DND-41 (cell line): ENCODE measurements at places on chromosomes 3 and 15.

GRCh38 chr3:49725906-49726681 lies 2.3 kb upstream of the GMPPB start:
- peaks cover 32% of the 10 kb centered on the region for H3K4me1 ChIP-seq
- peaks cover 56% of the 10 kb centered on the region for H3K36me3 ChIP-seq
- peak; percentile 3 for DNase-seq
- H3K27me3 ChIP-seq, result no peaks in the 10 kb centered on the region
- H3K4me3 ChIP-seq, result no peak overlapping the region

DNA sequence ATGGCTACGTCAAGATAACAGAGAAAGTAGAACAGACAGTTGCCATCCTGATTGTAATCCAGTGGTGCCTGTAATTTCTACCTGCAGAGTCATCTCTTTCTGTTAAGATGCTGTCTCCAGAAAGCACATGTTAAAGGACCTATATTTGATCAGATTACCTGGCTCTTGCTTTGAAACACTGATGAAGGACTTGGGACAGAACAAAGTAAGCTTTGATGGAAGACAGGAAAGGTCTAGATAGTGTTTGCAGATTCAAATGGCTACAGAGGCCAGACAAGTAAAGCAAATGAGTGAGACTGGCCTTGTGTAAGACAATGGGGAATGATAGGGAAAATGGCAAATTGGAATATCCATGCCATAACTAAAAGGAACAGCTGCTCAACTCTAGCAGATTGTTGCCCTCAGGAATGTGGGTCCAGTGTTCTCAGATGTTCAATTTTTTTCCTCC lies 1.8 kb upstream of the GSK3B start:
- no peak for DNase-seq
- 0 out of 2 replicates have a peak, but pooled peaks cover 3% of the 10 kb centered on the region for H3K36me3 ChIP-seq
- H3K27me3 ChIP-seq, result no peaks in the 10 kb centered on the region
- peak overlapping the region; percentile 95 for H3K27ac ChIP-seq

DNA sequence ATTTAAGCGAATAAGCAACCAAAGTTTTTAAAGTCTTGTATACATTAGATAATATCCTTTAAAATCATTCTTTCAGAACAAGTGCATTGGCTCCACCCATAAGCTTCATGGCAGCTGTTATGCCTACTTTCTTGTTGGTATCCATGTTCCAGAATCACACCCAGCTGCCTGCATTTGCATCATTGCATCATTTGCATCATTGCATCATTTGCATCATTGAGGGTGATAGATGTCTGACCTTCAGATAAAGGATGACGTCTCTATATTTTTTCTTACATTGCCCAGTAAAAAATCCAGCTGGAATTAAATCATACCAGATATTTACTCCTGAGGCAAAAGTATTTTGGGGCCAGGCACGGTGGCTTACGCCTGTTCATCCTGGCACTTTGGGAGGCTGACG lies 42.3 kb downstream of the SLC12A1 start:
- H3K27ac ChIP-seq, result no peak overlapping the region
- no peaks in the 10 kb centered on the region for H3K36me3 ChIP-seq
- no peak for DNase-seq

DNA sequence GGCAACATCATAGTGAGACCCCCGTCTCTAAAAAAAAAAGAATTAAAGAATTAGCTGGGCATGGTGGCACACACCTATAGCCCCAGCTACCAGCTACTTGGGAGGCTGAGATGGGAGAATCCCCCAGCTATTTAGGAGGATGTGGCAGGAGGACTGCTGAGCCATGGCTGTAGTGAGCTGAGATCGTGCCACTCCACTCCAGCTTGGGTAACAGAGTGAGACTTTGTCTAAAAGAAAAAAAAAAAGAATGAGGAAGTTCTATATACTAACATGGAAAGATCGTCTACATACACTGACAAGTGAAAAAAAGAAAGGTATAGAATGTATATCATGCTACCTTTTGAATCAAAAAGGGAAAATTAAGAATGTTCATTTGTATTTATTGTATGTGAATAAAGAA lies 83.9 kb upstream of the CDAN1 start:
- H3K4me1 ChIP-seq, result no peaks in the 10 kb centered on the region
- H3K36me3 ChIP-seq, result no peaks in the 10 kb centered on the region; the same call in 1 of the 2 replicates
- no peak overlapping the region for H3K27ac ChIP-seq
- no peaks in the 10 kb centered on the region for H3K27me3 ChIP-seq

GRCh38 chr3:152899306-152899705 lies 64.4 kb downstream of the P2RY1 start:
- H3K36me3 ChIP-seq, result no peaks in the 10 kb centered on the region
- H3K27ac ChIP-seq, result no peak overlapping the region
- no peak overlapping the region for H3K4me3 ChIP-seq
- no peaks in the 10 kb centered on the region for H3K4me1 ChIP-seq
- H3K27me3 ChIP-seq, result no peaks in the 10 kb centered on the region

DNA sequence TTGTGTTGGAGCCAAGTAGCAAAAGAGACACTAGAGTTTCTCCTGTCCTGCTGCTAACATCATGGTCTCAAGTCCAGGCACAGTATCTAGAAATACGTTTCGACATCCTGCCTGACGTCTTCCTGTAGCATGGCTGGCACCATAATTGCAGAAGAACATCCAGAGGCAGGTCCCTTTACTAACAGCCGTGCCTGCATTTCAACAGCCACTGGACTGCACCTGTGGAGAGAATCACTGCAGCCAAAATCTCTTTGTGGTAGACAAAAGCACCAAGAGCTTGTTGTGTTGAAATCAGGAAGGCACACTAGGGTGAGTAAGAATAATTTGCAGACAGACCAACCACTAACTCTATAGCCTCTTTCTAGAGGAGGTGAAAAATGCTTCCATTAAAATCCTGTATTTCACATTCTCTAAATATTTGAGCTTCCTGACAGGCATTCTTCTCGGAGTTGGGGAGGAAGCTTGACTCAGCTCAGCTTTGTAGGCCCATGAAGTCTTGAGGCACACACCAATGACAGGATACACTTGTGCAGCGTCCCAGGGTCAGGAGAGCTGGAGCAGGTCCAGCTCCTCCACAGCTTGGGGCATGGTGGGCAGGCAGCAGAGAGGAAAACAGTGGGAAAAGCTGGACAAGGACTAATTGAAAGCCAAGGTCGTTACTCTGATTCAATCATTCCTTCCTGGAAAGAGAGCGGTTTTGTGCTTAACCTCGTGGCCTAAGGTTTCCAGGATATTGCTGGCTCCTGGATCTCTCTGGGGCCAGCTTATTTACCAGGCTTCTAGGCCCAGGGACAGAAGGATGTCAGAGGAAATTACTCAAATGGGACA lies 244.9 kb downstream of the FAM43A start:
- H3K27me3 ChIP-seq, result peaks cover 4% of the 10 kb centered on the region
- no peak for DNase-seq
- no peaks in the 10 kb centered on the region for H3K36me3 ChIP-seq

DNA sequence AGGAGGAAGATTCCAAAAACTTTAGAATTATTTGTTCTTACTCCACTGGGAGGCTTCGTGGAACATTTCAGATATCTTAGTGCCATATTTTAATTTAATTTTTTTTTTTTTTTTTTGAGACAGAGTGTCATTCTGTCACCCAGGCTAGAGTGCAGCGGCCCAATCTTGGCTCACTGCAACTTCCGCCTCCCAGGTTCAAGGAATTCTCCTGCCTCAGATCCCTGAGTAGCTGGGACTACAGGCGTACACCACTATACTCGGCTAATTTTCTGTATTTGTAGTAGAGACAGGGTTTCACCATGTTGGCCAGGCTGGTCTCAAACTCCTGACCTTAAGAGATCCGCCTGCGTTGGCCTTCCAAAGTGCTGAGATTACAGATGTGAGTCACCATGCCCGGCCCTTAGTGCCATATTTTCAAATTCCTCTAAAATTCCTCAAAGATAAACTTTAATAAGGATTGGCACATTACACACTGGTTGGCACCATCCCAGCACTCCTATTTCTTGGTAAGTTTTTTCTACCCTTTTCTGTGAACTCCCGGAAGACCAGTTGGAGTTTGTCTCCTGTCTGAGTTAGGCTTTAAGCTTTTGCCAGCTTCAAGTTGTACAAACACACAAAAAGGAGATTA lies 693.7 kb downstream of the MCTP2 start:
- no peak overlapping the region for H3K27ac ChIP-seq
- no peaks in the 10 kb centered on the region for H3K27me3 ChIP-seq
- DNase-seq, result no peak
- no peaks in the 10 kb centered on the region for H3K36me3 ChIP-seq
- no peak overlapping the region for H3K4me3 ChIP-seq

- no peak for DNase-seq
- H3K27me3 ChIP-seq, result no peaks in the 10 kb centered on the region
- no peak overlapping the region for H3K27ac ChIP-seq
These were observed 11.8 kb upstream of the PP2D1 start for GRCh38 chr3:20023623-20024405.

GRCh38 chr3:157104521-157104920 lies 55.4 kb downstream of the CCNL1 start:
- no peak for DNase-seq
- H3K4me3 ChIP-seq, result no peak overlapping the region
- no peaks in the 10 kb centered on the region for H3K4me1 ChIP-seq
- no peaks in the 10 kb centered on the region for H3K27me3 ChIP-seq
- no peaks in the 10 kb centered on the region for H3K36me3 ChIP-seq

DNA sequence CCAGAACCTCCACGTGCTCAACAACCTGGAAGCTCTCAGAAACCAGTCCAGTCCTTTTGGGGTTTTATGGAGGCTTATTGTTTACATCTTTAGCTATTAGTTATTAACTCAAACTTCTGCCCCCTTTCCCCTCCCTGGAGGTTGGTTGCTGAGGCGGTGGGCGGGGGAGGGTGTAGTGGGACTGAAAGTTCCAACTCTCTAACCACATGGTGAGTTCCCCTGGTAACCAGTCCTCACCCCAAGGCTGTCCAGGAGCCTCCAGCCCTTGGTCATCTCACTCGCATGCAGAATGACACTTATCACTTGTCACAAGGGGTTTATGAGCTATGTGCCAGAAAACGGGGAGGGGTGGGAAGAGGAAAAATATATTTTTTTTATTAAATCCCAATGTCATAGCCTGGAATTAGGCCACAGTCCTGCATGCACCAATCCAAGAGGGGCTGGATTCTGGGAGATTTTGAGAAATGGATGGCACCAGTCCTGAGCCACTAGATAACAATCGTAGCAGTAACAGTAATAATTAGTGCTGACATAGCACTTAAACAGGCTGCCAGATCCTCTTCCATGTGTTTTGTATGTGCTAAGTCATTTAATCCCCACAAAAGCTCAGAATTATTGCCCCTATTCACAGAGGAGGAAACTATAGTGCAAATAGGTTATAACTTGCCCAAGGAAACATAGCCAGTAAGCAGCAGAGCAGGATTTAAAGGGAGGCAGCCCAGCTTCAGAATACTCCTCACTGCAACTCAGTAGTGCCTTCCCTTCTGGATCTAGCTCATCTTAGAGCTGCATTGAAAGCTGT lies 85.7 kb downstream of the CRYGS start:
- peaks cover 9% of the 10 kb centered on the region for H3K27me3 ChIP-seq
- no peaks in the 10 kb centered on the region for H3K36me3 ChIP-seq
- no peak overlapping the region for H3K27ac ChIP-seq
- DNase-seq, result no peak
- no peak overlapping the region for H3K4me3 ChIP-seq

- peak within 1 kb of the TSS; percentile 60 for H3K27ac ChIP-seq
- H3K4me1 ChIP-seq, result peaks cover 16% of the 10 kb centered on the region
- H3K4me3 ChIP-seq, result peak within 1 kb of the TSS; percentile 95
- no peaks in the 10 kb centered on the region for H3K36me3 ChIP-seq
These were observed at the start of gene RAB27A for GRCh38 chr15:55289746-55290527. Gene RAB27A, minus strand, starts transcription at chr15:55289813. Its CDS starts 54,879 bp downstream, at chr15:55234934.

GRCh38 chr3:45188719-45189659 lies 37.1 kb downstream of the TMEM158 start:
- no peak overlapping the region for H3K27ac ChIP-seq
- no peaks in the 10 kb centered on the region for H3K4me1 ChIP-seq
- DNase-seq, result no peak
- peaks cover 2% of the 10 kb centered on the region for H3K27me3 ChIP-seq
- H3K36me3 ChIP-seq, result no peaks in the 10 kb centered on the region
- H3K4me3 ChIP-seq, result no peak overlapping the region

DNA sequence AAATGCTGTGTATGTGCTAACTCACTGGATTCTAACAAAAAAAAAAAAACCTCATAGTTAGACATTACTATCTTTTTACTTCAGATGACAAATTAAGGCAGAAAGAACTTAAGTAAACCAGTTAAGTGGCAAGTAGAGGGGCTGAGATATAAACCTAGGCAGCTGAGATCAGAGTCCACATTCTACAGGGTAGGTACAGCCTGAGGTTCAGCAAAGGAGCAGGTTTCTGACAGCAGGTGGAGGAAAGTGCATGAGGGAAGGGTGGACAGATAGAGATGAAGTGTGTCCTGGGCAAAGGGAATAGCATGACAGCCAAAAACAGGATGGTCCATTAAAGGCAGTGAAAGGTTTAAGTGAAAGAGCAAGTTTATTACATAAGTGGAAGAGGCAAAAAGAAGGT lies 329.2 kb downstream of the ULK4 start:
- H3K27me3 ChIP-seq, result no peaks in the 10 kb centered on the region
- no peaks in the 10 kb centered on the region for H3K4me1 ChIP-seq
- H3K4me3 ChIP-seq, result no peak overlapping the region

DNA sequence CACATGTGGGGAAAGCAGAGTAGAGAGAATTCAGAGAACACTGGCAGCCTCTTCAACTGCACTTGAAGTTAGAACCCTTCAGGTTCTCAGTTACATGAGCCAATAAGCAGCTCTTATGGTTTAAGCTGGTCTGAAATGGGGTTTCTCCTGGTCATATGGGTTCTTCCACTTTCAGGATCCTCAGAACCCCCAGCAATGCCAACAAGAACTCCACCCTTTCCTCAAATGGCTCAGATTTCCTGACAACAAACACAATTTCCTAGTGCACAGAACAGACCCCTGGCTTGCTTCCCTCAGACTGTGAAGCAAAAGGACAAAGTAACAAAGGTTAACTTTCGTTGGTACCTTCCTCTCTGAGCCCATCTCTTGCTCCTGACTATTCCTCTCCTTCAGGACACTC lies 23.9 kb upstream of the FRMD4B start:
- peak overlapping the region; percentile 42 for H3K27ac ChIP-seq
- peaks cover 20% of the 10 kb centered on the region for H3K4me1 ChIP-seq
- H3K27me3 ChIP-seq, result no peaks in the 10 kb centered on the region
- no peaks in the 10 kb centered on the region for H3K36me3 ChIP-seq

DNA sequence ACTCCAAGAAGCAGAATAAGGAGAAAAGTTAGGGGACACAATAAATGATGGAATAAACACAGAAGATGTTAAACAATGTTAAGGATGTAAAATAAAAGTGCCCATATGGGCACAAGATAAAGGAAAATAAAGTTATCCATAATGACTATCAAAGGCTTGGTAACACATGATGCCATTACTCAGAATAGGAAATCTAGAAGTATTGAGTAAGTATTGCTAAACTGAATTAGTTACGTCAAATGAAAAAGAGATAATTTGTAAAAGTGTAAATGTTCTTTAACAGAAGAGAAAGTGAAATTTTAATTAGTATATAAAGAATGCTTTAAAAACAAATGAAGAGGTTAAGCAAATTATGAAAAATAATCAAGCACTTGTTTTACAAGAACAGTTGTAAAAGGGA lies 6.7 kb downstream of the COPS2 start:
- DNase-seq, result no peak
- H3K4me3 ChIP-seq, result no peak overlapping the region
- H3K4me1 ChIP-seq, result peaks cover 14% of the 10 kb centered on the region
- no peaks in the 10 kb centered on the region for H3K27me3 ChIP-seq
